ENCODE measurements at places on chromosomes 1 and 21.

DNA sequence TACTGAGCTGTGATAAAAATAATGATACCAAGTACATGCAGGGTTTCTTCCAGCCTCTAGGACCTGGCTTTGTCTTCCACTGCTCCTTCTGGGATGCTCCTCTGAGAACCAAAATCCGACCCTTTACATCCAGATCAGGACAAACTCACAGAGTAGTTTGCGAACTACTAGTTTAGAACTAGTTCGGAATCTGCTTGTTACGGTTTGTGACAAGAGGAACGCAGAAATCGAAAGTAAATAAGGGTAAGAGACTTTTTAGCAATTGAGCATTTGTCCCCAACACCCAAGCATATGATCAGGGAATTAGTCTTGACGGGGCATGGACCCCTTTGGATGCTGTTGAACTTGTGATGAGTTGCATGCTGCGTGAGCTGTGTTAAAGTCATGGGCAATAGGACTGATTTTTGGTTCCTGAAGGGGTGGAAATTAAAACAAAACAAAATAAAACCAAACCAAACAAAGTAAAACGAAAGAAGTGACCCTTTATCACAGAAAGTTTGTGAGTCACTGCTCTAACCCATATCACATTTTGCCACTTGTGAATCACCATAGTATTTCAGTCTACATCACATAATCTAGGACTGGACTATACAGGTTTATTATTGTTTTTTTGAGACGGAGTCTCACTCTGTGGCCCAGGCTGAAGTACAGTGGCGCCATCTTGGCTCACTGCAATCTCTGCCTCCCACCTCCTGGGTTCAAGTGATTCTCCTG is 35.7 kb upstream of the ERRFI1 start:
- DNase-seq, result no peak

DNA sequence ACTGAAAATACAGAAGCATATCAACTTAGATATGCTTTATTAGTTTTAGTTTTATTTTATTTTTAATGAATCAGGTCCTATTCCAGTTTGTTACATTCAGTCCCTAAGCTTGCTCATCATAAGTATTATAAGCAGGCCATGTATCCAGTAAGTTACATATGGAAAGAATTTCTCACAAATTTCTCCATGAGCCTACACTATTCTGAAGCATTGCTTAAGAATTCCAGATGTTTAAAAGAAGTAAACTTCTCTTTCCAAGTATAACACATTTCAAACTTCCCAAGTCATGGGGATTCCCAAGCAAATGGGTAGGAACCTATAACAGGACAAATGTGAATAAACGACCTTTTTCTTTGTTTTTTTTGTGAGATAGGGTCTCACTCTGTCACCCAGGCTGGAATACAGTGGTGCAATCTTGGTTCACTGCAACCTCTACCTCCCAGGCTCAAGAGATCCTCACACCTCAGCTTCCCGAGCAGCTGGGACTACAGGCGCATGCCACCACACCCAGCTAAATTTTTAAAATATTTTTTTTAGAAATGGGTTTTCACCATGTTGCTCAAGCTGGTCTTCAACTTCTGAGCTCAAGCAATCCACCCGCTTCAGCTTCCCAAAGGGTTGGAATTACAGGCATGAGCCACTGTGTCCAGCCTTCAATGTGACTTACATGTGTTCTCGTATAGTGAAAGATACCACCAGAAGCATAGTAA is 39.0 kb downstream of the ST7L start:
- no peak for DNase-seq

- no peak for DNase-seq
Observed at GRCh38 chr1:162889989-162890388, 29.0 kb upstream of the CCDC190 start.

GRCh38 chr1:241895013-241895412 is 47.0 kb downstream of the EXO1 start:
- no peak for DNase-seq

GRCh38 chr1:233261206-233261605 is 34.3 kb downstream of the PCNX2 start:
- no peak for DNase-seq

- no peak for DNase-seq
Observed at GRCh38 chr1:81317191-81317590, 483.5 kb upstream of the ADGRL2 start.

DNA sequence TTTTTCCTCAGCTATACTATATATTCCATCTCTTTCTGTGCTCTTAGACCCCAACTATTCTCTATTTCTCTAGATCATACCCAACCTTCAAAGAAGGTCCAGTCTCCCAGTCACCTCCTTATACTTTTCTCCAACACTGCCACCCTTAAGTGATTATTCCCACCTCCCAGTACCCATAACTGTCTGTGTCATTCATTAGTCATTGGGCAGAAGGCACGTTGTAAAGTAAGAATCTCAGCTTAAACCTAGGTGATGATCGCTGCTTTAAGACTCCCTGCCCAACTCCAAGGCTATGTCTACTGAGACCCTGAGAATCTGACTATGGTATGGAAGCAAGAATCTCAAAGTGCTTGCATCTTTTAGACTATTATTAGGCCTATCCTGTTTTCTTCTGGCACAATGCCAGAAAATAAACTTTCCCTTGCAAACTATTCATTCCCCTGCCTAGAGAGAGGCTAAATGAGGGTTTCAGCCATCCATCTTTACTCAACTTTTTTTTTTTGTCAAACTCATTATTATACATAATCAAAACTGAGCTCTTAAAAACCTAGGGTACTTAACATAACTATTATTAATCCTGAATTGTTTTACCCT is 174.3 kb upstream of the DPT start:
- no peak for DNase-seq

DNA sequence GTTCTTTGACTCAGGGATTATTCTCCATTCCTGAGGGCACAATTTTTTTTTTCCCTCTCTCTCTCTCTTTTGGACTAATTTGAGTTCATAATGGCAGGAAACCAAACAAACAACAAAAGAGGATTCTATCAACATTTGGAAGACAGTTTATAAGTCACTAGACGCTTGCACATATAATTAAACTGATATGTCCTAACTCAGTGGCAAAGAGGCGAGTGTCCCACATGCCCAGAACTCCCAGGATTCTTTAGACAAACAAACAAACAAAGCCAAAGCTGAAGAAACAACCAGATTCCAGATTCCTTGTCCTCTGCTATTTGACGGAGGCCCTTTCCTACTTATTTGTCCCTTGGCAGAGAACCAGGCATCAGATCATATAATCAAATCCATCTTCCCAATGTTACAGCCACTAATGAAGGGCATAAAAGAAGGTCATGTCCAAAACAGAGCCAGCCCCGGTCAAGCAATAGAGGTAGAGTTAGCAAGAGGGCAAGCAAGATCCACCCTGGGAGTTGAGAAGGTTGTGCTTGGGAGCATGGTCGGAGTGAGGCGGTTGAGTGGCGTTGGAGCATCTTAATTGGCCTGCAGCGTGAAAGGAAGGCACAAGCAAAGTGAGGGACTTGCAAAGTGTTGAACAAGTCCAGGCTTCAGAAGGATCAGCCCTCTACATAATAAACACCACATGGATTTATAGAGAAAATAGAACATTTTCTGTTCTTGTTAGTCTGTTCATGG is 30.3 kb downstream of the ZNF362 start:
- peak; percentile 35 for DNase-seq

- no peak for DNase-seq
Observed at GRCh38 chr1:206904423-206905142, 7.3 kb downstream of the IL24 start.

GRCh38 chr1:164337885-164338284 is 221.1 kb upstream of the PBX1 start:
- no peak for DNase-seq

- DNase-seq, result no peak
Observed at GRCh38 chr21:38236232-38236631, 20.6 kb upstream of the KCNJ15 start.

GRCh38 chr1:12075195-12076114 is 12.4 kb downstream of the TNFRSF8 start:
- no peak for DNase-seq

DNA sequence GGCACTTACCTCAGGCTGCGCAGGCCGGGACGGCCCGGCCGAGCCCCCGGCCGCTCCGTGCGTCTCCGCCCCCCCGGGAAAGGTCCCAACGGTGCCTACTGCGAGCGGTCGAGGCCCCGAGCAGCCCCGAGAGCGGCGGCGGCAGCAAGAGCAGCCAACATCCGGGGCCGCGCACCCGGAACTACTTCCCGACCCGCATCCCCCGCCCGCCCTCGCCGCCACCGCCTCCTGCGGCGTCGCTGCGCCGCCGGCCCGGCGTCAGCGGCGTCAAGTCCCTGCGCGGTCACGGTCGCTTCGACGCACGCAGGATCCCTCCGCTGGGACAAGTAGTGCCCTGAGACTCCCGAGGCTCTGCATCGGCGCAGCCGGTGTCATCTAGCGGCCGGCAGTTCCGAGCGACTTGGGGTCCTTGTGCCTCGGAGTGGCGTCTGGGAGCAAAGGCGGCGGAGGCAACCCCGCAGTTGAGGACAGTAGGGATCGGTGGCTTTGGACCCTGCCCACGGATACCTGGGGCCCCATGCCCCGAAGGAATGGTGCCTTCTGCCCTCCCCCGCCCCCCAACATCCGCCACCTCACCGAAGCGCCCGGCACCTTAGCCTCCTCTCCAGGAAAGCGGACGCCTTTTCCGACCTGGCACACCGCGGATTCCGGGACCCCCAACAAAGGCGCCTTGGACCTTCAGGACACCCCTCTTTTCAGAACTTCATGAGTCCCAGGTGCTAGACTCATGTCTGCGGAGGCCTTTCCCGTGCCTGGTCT is at the start of gene FOXJ3:
TSS of gene FOXJ3 (minus strand) at position 186 of the 759 bp plus-strand sequence. CDS start 24,142 bp downstream, outside the sequence.
- DNase-seq, result peak; percentile 81

DNA sequence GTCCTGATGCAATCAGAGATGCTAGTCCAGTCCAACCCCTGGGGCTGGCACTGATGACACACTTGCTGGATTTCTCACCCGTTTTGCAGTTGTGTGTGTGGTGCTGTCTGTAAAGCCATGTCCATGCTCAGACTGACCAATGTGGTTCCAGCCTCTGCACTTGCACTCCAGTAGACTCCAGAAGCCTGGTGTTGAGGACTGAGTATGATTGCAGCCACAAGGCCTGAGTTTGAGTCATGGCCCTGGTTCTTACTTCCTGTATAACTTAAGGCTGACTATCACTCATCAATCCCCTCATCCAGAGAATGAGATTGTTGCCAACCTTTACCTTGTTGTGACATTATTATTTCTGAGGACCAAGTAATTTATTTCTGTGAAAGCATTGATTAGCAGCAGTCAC is 34.8 kb upstream of the IKBKE start:
- no peak for DNase-seq

DNA sequence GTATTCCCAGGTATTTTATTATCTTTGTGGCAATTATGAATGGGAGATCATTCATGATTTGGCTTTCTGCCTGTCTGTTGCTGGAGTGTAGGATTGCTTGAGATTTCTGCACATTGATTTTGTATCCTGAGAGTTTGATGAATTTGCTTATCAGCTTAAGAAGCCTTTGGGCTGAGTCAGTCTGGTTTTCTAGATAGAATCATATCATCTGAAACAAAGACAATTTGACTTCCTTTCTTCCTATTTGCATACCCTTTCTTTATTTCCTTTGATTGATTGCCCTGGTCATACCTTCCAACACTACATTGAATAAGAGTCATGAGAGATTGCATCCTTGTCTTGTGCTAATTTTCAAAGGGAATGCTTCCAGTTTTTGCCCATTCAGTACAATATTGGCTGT is 8.0 kb downstream of the OR2L3 start:
- DNase-seq, result no peak

DNA sequence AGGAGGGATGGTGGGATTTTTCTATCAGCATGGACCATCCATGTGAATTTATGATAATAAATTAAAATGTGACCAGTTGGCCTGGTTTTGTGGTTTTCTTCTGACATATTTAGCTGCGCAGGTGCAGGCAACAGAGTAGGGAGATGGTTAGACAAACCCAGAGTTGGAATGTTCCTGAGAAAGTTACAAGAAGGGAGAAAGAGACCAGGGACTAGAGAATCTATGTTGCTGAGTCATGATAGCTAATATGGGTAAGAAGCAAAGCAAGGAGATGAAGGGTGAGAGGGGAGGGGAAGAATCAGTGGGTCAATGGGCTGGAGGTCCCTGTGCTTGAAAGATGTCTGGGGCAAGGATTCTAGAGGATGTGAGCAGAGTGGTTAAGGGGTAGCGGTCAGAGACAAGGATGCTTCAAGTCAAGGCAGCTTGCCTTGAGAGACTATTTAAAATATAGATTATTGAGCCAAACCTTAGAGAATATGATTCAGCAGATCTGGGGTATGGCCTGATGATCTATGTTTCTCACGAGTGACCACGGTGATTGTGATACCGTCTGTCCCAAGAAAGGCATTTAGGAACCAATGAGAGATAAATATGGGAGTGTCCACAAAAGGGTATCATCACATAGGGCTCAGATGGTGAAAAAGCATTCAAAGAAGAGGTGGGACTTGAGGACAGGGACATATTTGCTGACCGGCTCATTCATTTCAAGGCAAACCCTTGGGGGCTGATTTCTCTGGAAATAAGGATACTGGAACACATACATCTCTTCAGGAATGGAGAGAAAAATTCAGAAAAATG is 219.7 kb upstream of the PLD5 start:
- no peak for DNase-seq

- peak; percentile 31 for DNase-seq
Observed at GRCh38 chr21:36661511-36662309, 37.2 kb upstream of the SIM2 start.

- no peak for DNase-seq
Observed at GRCh38 chr1:246425139-246425794, 81.8 kb downstream of the SMYD3 start.

- DNase-seq, result no peak
Observed at GRCh38 chr1:151199873-151200581, 1.7 kb downstream of the PIP5K1A start.

- peak; percentile 6 for DNase-seq
Observed at GRCh38 chr1:201385299-201385891, 7.9 kb upstream of the TNNT2 start.

DNA sequence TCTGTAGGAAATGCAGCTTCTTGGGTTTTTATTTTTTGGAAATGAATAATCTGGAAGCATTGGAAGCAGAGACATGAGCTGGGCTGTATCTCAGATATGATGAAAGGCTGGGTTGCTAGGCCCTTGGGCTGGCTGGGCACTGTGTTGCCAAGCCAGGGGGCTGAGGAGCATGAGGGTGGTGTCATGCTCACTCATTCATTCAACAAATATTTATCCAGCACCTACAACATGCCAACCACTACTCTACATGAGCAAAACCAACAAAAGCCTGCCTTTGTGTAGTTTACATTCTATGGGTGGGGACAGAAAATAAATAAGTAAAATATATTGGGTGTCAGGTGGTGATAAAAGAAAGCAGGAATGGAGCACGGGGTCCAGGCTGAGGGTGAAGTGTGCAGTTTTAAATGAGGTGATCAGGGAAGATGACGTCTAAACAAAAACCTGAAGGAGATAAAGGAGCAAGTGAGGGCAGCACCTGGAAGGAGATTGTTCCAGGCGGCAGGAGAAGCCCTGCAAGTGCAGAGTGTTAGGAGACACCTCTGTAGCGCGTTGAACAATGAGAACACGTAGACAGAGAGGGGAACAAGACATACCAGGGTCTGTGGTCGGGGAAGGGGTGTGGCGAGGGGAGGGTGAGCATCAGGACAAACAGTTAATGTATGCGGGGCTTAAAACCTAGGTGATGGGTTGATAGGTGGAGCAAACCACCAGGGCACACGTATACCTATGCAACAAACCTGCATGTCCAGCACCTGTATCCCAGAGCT is 10.9 kb downstream of the TAGLN2 start:
- DNase-seq, result no peak

All from pons (tissue), 1 donor.